ENCODE measurements at places on chromosomes 5 and 9.

DNA sequence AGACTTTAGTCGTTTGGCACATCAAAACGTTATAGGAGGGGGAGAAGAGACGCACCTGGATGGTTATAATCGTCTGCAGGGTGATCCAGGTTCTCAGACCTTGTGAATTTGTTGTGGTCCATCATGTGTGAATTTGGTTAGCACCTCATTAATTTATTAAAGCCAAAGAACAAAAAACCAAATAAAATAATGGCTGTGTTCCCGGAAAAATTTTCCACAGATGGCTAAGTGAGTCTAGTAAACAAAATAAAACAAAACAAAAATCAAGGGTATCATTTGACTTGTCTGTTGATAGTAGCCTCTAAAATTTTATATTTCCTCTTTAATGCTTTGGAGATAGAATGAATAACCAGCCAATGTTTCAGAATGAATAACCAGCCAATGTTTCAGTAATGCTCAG is 119.7 kb downstream of the ACTBL2 start:
- no peak for DNase-seq

DNA sequence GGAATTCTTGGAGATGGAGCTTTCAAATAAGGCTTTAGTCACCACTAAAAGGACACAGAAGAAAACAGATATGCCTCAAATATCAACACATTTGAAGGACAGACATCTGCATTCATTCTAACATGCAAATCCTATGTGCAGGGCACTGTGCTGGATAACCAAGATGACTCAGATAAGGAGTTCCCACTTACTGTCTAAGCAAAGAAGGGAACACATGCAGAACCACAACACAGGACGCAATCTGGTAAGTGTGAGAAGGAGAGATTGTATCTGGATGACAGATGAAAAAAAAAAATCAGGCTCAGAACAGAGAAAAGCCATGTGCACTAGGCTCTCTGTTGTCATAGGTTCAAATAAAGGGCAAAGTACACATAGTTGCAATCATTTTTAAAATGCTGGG is 42.5 kb downstream of the ELAVL2 start:
- DNase-seq: no peak

DNA sequence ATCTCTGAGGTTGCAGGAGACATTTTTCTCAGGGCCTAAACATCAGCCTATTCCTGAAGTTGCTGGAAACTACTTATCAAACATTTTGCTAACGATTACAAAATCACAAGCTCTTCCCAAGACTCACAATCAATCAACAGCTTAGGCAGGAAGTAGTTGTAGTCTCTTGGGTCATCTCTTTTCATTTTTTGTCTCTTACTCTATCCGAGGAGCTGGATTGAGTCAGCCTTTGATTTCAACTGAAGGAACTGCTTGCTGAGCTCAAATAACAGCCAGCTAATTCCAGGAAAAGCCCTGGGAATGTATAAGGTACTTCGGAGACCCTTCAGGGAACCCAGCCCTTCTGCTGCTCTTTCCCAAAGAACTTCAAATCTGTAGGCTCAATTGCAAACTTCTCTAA is 398.9 kb downstream of the PLK2 start:
- no peak for DNase-seq

GRCh38 chr9:99820685-99821395 is 845 bp upstream of the NR4A3 start:
- no peak for DNase-seq

- DNase-seq: no peak
Measured at GRCh38 chr5:84825606-84826005, 440.9 kb upstream of the EDIL3 start.

GRCh38 chr5:88821161-88821560 is 61.8 kb downstream of the MEF2C start:
- no peak for DNase-seq
